ENCODE measurements at places on chromosomes 3 and 15.
A peak's percentile ranks its signal among the peaks of the same experiment; 100 is the strongest.

GRCh38 chr3:132593241-132593946 is 3.7 kb upstream of the ACKR4 start:
- DNase-seq, result no peak

GRCh38 chr15:96020133-96020532 is 310.4 kb upstream of the NR2F2 start:
- peak; percentile 15 for DNase-seq

- DNase-seq, result no peak
Observed at GRCh38 chr15:83992324-83993031, 243.1 kb upstream of the GOLGA6L4 start.

GRCh38 chr15:78727561-78727960 is 83.7 kb downstream of the ADAMTS7 start:
- DNase-seq, result no peak

GRCh38 chr15:77475898-77476297 is 55.2 kb downstream of the HMG20A start:
- no peak for DNase-seq

GRCh38 chr3:155676252-155676981 is 68.5 kb downstream of the PLCH1 start:
- peak; percentile 36 for DNase-seq
